SIG-M5 (cell line): ENCODE measurements at places on chromosomes 5 and 9.

DNA sequence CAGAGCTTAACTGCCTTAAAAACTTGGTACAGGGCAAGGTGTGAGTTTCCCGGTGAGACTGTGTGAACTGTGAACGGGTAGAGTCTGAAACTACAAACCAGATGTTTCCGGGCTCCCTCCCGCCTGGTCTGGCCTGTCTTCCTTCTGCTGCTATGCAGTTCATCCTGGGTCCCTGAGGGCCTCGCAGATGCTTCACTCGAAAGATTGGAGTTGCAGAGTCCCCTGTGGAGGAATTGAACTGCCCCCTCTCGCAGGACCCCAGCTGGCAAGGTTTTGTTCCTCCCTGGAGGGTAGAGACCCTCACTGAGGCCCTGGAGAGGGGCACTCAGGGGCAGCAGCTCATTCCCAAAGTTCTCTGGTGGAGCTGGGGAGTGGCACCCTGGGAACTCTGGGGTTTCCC is 533 bp downstream of the DCANP1 start:
- no peak for DNase-seq

DNA sequence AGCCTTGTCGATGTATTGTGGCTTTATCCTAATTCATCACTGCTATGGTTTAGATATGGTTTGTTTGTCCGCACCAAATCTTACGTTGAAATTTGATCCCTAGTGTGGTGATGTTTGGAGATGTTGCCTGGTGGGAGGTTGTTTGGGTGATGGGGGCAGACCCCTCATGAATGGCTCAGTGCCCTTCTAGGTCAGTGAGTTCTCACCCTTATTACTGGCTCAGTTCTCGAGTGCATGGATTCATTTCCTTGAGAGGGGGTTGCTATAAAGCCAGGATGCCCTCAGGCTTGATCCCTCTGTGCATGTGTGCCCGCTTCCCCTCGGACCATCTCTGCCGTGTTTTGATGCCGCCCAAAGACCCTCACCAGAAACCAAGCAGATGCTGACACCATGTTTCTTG is 114.4 kb downstream of the CHSY3 start:
- DNase-seq = no peak

GRCh38 chr5:78518365-78519197 is 130.0 kb downstream of the LHFPL2 start:
- DNase-seq = no peak

DNA sequence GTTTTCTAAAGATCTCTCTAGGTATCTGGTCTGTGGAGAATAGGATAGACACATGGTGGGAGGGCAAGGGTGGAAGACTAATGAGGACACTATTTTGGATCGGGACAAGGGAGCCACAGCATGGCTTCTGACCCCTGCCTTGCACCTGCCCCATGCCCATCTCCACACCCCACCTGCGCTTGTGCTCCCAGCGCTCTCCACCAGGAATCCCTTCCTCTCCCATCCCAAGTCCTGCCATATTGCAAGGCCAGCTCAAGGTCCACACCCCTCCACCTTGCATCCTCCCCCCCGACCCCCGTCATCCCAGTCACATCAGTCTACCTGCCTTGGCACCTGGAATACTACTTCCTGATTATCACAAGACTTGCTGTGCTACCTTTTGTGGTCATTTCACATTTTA is 44.2 kb upstream of the RETREG1 start:
- no peak for DNase-seq

DNA sequence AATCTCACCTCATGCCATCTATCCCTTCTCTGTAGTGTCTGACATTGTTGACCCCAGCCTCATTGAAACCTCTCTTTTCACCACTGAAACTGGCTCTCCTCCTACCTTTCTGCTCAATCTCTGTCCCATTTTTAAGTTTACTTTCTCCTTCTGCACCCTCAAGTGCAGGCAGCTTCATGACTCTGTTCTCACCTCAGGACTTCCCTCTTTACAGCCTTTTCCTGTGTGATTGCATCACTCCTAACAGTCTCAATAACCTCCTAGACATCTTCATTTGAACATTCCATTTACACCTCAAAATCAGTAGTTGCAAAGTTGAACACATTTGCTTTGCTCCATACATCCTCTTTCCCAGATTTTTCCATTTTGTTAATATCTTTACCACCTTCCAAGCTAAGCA is 172.1 kb downstream of the RASEF start:
- no peak for DNase-seq

DNA sequence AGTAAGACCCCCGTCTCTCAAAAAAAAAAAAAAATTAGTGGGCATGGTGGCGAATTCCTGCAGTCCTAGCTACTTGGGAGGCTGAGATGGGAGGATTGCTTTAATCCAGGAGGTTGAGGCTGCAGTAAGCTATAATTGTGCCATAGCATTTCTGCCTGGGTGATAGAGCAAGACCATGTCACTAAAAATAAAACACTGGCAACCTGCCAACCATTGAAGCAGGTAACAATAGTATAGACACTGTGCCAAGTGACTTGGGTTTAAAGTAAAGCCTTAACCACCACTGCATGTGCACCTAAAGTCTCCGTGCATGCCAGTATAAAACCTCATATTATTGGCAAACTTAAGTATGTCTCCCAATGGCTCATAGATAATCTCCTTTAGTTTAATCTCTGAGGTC is 3.4 kb upstream of the APBA1 start:
- DNase-seq = no peak

GRCh38 chr5:145660897-145661640 is 174.1 kb downstream of the PRELID2 start:
- no peak for DNase-seq

DNA sequence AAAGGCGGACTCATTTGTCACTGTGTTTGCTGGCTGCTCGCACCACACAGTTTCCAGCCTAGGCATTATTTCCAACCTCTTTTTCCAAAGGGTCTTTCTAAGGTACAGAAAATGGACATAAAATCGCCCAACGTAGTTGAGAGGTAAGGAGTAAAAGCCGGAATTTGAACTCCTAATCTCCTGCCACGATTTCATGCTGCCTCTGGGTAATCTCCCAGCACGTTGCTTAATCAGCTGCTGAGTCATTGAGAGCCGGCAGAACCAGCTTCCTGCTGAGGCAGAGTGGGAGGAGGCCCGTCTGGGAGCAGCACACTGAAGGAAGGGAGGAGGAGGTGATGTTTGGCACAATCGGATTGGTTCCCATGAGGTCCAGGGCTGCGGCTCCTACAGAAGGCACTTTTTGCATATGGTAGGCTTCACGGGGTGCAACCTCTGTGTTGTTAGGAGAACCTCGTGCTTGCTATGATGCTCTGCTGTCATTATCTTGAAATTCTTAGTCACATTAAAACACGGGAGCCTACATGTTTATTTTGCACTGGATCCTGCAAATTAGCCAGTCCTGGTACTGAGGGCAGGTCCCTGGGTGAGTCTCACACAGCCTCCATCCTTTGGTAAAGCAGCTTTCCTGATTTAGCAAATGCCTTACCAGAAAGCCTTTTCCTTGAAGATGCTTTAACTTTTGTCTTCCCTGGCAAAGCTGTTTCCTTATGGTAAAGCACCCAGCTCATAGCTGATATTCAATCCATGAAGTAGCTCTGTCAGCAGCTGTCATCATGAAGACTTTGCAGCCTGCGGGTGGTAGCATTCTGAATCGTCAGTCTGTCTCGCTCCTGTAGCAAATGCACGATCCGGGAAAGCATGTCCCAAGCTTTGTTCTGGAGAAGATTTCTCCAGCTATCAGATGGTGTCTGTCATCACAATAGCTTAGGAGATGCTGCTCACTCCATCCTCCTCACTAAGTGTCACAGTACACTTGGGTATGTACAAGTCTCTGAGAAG is 191.6 kb upstream of the MSX2 start:
- DNase-seq = no peak

DNA sequence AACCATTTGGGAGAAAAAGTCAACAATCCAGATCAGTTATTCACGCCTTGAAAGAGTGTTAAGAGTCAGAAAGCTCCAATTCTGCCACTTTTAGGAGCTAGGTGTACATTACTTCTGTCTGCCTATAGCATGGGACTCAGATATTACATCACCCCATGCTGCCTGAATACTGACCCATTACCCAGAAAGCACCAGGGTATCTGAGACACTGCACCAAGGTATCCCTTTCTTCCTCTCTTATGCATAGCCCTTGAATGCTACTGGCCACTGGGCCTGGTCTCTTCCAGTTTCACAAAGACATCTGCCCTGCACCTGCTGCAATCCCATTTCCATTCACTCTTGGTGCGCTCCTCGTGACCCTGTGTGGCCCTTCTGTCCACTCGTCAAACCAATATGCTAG is 2.6 kb downstream of the STRBP start:
- DNase-seq = no peak

GRCh38 chr9:75083188-75083970 is 4.6 kb downstream of the NMRK1 start:
- no peak for DNase-seq

DNA sequence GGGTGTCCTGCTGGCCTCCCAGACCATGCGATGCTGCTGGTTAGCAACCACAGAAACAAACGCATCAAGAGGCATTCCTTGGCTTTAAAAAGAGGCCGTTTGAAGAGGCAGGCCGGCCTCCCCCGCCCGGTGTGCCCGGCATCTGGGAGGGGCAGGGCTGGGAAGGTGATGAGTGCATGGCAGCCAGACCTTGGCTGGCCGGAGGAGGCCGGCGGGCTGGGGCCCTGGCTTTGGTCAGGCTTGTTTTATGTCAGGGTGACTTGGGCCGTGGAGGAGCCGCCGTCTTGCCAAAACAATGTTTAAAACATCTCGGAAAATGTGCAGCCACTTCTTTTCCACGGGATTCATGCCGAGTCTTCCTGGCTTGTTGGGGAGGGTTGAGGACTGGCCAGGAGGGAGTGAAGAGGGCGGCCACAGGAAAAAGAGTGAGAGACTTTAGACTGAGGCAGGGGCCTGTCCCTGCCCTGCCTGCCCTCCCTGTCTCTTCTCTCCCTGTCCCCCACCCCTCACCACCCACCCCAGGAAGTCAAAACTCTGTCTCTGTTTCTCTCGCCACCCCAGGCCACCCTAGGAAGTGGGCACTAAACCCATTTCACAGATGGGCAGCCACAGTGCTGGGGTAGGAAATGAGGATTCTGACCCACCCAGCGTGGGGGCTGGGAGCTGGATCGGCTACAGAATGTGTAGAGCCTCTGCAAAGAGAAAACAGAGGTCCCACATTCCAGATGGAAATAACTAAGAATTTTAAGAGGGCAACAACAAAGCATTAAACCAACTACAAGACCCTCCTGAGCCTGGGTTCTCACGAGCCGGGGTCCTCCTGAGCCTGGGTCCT is 143.0 kb downstream of the RXRA start:
- no peak for DNase-seq

GRCh38 chr5:7493081-7493480 is 97.1 kb downstream of the ADCY2 start:
- no peak for DNase-seq

DNA sequence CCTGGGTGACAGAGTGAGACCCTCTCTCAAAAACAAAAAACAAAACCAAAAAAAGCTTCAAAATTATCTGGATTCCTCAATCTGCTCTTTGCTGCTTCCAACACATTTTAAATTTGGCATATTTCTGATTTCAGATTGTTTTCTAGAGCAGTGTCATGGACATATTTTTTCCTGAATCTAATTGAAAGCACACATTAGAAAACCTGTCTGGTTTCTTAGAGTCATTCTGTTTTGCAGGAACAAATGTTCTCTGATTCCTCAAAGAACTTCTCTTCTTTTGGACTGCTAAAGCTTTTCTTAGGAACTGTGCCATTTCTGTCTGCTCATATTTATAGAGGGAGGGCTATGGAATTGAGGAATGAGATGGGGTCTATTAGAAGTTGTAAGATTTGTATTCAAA is 81.6 kb downstream of the RAI14 start:
- DNase-seq = no peak

DNA sequence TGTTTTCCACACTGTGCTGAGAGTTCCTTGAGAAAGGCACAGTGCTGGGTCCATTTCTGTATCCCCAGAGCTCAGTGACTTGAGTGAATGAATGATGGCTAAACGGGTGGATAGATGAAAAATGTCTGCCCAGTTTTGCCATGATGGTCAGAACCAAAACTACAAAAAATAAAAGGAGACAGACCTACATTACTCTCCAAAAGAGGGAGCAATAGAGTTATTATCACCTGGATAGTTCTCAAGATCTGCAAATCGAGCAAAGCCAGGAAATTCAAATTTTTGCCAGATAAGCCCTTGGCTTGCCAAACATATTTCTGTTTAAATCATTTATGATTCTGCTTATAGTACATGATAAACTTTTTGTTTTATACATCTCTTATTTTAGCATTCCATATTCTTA is 214.2 kb upstream of the ZNF462 start:
- no peak for DNase-seq

- DNase-seq = peak; percentile 17
Observed at GRCh38 chr5:137695651-137696428, 40.0 kb downstream of the KLHL3 start.

- DNase-seq = no peak
Observed at GRCh38 chr9:132370592-132370991, 15.8 kb upstream of the SETX start.

GRCh38 chr5:65926893-65927292 is 518 bp downstream of the ERBIN start:
- no peak for DNase-seq

GRCh38 chr9:38675831-38676230 is 44.1 kb downstream of the FAM240B start:
- no peak for DNase-seq

DNA sequence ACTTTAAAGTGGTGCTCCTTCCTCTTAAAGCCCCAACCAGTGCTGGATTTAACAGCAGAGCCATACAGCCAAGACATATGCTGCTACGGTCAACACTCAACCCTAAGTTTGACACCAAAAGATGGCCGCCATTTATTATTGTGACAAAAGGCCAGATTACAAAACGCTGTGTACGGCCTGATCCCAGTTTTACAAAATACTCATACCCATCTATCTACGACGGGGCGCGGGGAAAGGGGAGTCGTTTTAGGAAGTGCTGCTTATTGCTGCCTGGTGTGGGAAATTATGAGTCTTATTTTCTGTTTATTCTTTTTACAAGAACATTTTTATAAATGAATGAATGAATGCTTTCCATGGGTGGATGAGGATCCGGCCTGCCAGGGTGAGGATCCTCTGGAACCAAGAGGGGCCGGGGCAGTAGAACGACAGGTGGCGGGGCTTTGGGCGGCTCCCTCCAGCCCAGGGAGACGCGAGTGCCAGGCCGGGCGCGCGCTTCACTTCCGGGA is 457 bp upstream of the IDNK start:
- no peak for DNase-seq

DNA sequence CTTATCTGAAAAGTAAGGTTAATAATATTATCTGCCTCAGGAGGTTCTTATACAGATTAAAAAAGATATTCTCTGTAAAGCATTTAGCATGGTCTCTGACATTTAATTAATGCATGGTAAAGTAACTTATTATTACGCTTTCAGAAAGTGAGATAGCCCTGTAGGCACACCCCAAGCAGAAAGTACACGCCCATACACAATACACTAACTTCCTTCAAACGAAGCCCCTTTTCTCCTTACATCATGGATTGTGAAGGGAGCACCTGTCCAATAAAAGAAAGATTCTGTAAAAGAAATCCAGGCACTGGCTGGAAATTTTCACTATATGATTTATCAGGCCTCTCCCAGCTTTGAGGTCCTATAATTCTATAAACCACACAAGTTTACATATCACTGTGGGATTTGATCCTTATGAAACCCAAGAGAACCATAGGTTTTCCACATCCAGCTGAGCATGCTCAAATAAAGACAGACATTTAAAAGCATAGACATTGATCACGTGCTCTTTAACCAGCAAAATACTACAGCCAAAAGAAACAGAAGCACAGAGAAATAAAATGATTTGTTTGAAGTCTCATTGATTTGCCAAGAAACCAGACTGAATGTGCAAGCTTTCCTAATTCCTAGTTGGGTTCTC is 14.1 kb upstream of the NR3C1 start:
- DNase-seq = no peak

GRCh38 chr5:145937432-145938250 is 1.3 kb downstream of the SH3RF2 start:
- DNase-seq = no peak

GRCh38 chr9:134100040-134100439 is 32.2 kb upstream of the BRD3 start:
- no peak for DNase-seq
